ENCODE measurements at places on chromosomes 12 and 14. TPM values are rescaled to one million over a fixed set of nuclear protein-coding genes. Genes with fewer than 3 reads are reported as not detected.
A peak's percentile ranks its signal among the peaks of the same experiment; 100 is the strongest.

GRCh38 chr12:64187370-64187769 lies 34.7 kb downstream of the KICS2 start:
- no peaks in the 10 kb centered on the region for H3K27me3 ChIP-seq
- H3K36me3 ChIP-seq = no peaks in the 10 kb centered on the region
- DNase-seq = no peak
- H3K4me3 ChIP-seq = no peak overlapping the region

- no peaks in the 10 kb centered on the region for H3K36me3 ChIP-seq
- no peaks in the 10 kb centered on the region for H3K27me3 ChIP-seq
- no peak overlapping the region for H3K4me3 ChIP-seq
- H3K27ac ChIP-seq = no peak overlapping the region
- H3K4me1 ChIP-seq = no peaks in the 10 kb centered on the region
- peak; percentile 54 for DNase-seq
Measured at GRCh38 chr12:121697093-121697698, 15.4 kb upstream of the TMEM120B start.

DNA sequence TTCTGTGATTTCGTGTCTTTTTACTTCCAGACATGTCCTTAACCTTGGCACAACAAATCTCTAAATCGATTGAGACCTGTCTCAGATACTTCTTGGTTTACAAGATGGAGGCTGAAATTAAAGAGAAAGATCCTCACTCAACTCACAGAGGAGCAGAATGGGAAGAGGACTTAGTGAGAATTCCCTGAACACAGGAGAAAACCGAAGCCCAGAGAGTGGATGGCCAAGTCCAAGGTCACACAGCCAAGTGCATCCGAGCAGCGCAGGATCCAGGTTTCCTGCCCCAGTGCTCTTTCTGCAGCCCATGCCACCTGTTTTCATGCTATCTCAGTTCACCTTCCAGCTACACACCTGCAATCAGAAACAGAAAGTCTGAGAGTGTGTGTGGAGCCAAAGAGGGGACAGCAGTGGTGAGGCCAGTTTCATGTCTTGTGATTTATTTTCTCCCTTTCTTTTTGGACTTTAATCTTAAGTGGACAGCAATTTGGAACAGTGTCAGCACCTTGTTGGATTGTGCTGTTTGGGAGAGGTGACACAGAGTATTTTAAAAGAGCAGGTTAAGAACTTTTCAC lies 22.9 kb upstream of the TCL1B start:
- no peaks in the 10 kb centered on the region for H3K36me3 ChIP-seq
- no peak for DNase-seq
- H3K27me3 ChIP-seq = no peaks in the 10 kb centered on the region

- peaks cover 18% of the 10 kb centered on the region for H3K4me1 ChIP-seq
- peaks cover 28% of the 10 kb centered on the region for H3K27me3 ChIP-seq
- DNase-seq = no peak
- no peak overlapping the region for H3K27ac ChIP-seq
Measured at GRCh38 chr14:74244115-74244514, 4.9 kb downstream of the VSX2 start.

GRCh38 chr12:124819080-124819479 lies 44.6 kb downstream of the SCARB1 start:
- no peaks in the 10 kb centered on the region for H3K36me3 ChIP-seq
- H3K27me3 ChIP-seq = no peaks in the 10 kb centered on the region
- no peaks in the 10 kb centered on the region for H3K4me1 ChIP-seq
- no peak overlapping the region for H3K4me3 ChIP-seq

DNA sequence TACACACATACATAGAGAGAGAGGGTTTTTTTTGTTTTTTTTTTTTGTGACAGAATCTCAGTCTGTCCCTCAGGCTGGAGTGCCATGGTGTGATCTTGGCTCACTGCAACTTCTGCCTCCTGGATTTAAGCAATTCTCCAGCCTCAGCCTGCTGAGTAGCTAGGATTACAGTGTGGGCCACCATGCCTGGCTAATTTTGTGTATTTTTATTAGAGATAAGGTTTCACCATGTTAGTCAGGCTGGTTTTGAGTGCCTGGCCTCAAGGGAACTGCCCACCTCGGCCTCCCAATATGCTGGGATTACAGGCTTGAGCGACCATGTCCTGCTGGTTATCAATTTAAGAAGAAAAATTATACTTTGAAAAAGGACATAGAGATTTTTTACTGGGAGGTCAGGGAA lies 710.6 kb downstream of the SLC6A15 start:
- no peak overlapping the region for H3K27ac ChIP-seq
- no peak overlapping the region for H3K4me3 ChIP-seq
- H3K4me1 ChIP-seq = no peaks in the 10 kb centered on the region
- H3K36me3 ChIP-seq = no peaks in the 10 kb centered on the region
- no peaks in the 10 kb centered on the region for H3K27me3 ChIP-seq

- no peaks in the 10 kb centered on the region for H3K4me1 ChIP-seq
- no peaks in the 10 kb centered on the region for H3K27me3 ChIP-seq
- no peak overlapping the region for H3K27ac ChIP-seq
- no peak for DNase-seq
- peaks cover 4% of the 10 kb centered on the region for H3K36me3 ChIP-seq
- H3K4me3 ChIP-seq = no peak overlapping the region
Measured at GRCh38 chr14:99534863-99535262, 53.7 kb downstream of the CCNK start.

- no peaks in the 10 kb centered on the region for H3K4me1 ChIP-seq
- no peaks in the 10 kb centered on the region for H3K27me3 ChIP-seq
- no peaks in the 10 kb centered on the region for H3K36me3 ChIP-seq
- peak overlapping the region; percentile 45 for H3K4me3 ChIP-seq
Measured at GRCh38 chr12:130762319-130762675, 46.2 kb upstream of the RIMBP2 start.

- no peaks in the 10 kb centered on the region for H3K27me3 ChIP-seq
- H3K36me3 ChIP-seq = no peaks in the 10 kb centered on the region
- no peak overlapping the region for H3K4me3 ChIP-seq
- DNase-seq = no peak
- no peak overlapping the region for H3K27ac ChIP-seq
Measured at GRCh38 chr12:65606008-65606766, 218.1 kb upstream of the HMGA2 start.

GRCh38 chr12:64673490-64674169 lies 63.3 kb downstream of the RASSF3 start:
- no peak for DNase-seq
- peak overlapping the region; percentile 76 for H3K27ac ChIP-seq
- H3K36me3 ChIP-seq = no peaks in the 10 kb centered on the region
- H3K27me3 ChIP-seq = no peaks in the 10 kb centered on the region

DNA sequence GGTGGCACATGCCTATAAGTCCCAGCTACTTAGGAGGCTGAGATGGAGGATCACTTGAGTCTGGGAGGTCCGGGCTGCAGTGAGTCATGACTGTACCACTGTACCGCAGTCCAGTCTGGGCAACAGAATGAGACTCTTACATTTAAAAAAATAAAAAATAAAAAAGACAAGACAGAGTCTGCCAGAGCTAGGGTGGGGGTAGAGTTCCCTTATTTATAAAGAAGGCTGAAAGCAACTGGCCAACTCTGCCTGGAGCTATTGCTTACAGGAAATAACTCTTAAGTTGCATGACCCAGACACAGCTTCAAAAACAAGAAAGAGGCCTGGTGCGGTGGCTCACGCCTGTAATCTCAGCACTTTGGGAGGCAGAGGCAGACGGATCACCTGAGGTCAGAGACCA lies 31.5 kb downstream of the NUMB start:
- H3K27me3 ChIP-seq = no peaks in the 10 kb centered on the region
- H3K4me1 ChIP-seq = no peaks in the 10 kb centered on the region
- no peak for DNase-seq
- H3K4me3 ChIP-seq = no peak overlapping the region
- no peak overlapping the region for H3K27ac ChIP-seq

GRCh38 chr12:6367969-6368892 lies 7.1 kb downstream of the SCNN1A start:
- no peak for DNase-seq
- H3K4me1 ChIP-seq = no peaks in the 10 kb centered on the region
- no peaks in the 10 kb centered on the region for H3K36me3 ChIP-seq
- H3K27me3 ChIP-seq = no peaks in the 10 kb centered on the region
- H3K4me3 ChIP-seq = no peak overlapping the region

GRCh38 chr14:54769951-54770863 lies 132.4 kb downstream of the GCH1 start:
- no peaks in the 10 kb centered on the region for H3K27me3 ChIP-seq
- no peaks in the 10 kb centered on the region for H3K36me3 ChIP-seq
- H3K4me1 ChIP-seq = peaks cover 15% of the 10 kb centered on the region
- no peak for DNase-seq
- H3K27ac ChIP-seq = no peak overlapping the region

DNA sequence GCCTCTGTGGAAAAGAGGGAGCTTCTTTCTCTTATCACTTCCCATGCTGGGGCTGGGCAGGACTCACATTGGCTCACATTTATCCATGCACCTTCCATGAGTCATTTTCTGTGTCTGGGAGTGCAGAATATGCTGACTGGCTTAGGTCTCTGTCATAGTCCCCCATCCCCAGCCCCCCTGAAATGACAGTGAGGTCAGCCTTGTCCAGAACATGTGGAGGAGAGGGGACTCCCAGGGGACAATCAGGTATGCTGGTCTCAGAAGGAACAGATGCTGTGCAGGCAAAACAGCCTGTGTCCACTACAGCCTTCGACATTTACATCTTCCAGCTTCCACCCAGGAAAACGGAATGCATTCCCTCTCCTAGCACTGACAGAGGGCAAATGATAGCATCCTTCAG lies 35.0 kb downstream of the ADGRD1 start:
- H3K4me1 ChIP-seq = no peaks in the 10 kb centered on the region
- no peak overlapping the region for H3K4me3 ChIP-seq
- no peak for DNase-seq
- H3K27ac ChIP-seq = no peak overlapping the region
- no peaks in the 10 kb centered on the region for H3K36me3 ChIP-seq

- no peaks in the 10 kb centered on the region for H3K27me3 ChIP-seq
- no peak for DNase-seq
- no peak overlapping the region for H3K4me3 ChIP-seq
- no peak overlapping the region for H3K27ac ChIP-seq
Measured at GRCh38 chr14:104593710-104594136, 10.8 kb downstream of the TMEM179 start.

DNA sequence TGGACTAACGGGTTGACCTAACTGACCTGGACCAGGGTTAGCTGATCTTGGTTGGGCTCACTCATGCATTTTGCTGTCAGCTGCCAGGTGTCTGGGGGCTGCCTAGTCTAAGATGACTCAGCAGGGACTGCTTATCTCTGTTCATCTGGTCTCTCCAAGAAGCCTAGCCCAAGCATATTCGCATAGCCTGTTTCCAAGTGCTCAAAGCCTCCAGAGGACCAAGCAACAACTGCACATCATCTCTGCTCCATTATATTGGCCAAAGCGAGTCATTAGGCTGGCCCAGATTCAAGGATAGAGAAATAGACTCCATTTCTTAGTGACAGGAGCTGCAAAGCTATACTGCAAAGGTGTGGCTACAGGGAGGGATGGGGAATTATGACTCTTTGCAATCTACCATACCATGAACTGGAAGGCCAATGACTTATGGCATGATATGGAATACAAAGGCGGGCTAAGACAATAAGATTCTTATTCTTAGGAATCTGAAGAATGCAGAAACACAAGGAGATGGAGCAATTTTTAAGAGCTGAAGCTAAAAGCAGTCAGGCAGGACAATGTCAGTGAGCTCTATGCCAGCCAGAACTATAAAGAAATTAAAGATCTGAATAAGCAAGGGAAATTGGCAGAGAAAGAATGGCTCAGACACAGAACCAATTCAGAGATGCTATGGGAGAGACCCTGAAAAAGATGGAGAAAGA lies 194.6 kb upstream of the FSCB start:
- no peak for DNase-seq
- no peak overlapping the region for H3K27ac ChIP-seq

DNA sequence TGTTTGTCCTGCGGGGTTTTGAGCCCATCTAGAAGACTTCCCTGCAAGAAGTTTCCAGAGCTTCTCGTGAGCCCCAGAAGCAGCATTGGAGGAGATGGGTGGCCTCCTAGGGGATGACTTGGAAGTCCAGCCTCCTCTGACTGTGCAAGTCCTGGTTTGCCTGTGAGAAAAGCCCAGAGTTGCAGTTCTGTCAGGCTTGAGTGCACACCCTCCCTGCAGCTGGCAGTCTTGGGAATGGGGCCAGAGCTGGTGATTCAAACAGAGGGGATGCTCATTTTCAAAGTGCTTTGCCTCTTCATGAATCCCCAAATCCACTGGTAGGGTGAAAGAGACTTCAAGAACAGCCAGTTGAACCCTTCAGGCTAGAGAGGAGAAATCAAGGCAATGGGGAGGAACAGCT lies 3.9 kb upstream of the PPP1R1A start:
- DNase-seq = no peak
- no peak overlapping the region for H3K4me3 ChIP-seq
- peaks cover 7% of the 10 kb centered on the region for H3K27me3 ChIP-seq
- no peak overlapping the region for H3K27ac ChIP-seq
- no peaks in the 10 kb centered on the region for H3K4me1 ChIP-seq
- H3K36me3 ChIP-seq = no peaks in the 10 kb centered on the region

- no peak for DNase-seq
- peak overlapping the region; percentile 86 for H3K27ac ChIP-seq
- H3K4me3 ChIP-seq = peak overlapping the region; percentile 94
- no peaks in the 10 kb centered on the region for H3K36me3 ChIP-seq
- peaks cover 25% of the 10 kb centered on the region for H3K4me1 ChIP-seq
Measured at GRCh38 chr14:23006188-23006534, 3.8 kb downstream of the C14orf93 start.

DNA sequence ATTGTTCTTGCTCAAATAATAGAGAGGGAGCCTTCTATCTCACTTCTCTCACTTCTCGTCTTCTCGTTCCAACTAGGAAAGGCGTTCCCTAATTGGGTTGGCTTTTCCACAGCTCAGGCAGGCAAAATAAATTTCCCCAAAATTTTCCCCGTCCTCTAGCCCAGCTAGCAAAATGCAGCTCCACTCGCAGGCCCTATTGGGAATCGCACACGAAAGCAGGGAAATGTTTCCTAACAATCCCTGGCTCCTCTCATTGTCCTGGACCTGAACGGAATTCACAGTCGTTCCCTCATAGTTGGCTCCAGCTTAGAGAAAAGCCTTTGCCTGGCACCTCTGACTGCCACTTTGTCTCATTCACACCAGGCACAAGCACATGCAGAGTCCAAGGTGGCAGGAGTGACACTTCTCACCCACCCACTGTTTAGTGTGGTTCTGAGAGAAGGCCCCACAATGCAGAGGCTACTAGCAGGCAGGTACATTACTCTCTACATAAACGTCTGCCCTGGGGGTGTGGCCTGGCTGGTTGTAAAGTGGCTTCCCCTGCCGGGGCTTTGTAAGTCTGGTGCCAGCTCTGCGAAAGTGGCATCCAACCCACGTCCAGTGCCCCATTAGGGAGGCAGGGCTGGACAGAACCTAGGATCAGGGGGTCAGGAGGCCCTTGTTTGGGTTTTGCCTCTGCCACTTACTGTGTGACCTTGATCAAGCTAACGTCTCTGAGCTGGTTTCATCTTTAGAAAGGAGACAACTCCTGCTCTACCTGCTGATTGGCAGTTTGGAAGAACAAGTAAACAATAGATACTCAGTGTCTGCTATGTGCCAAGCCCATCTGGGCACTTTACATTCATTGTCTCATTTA lies 4.2 kb downstream of the SERPINA10 start:
- no peaks in the 10 kb centered on the region for H3K27me3 ChIP-seq
- H3K4me1 ChIP-seq = no peaks in the 10 kb centered on the region
- H3K27ac ChIP-seq = no peak overlapping the region
- H3K4me3 ChIP-seq = no peak overlapping the region

- H3K27ac ChIP-seq = no peak overlapping the region
- H3K4me1 ChIP-seq = no peaks in the 10 kb centered on the region
- H3K27me3 ChIP-seq = no peaks in the 10 kb centered on the region
Measured at GRCh38 chr12:43676183-43676813, 82.3 kb downstream of the PUS7L start.

The TMEM132D gene
- total RNA-seq = not detected

The ITGB7 gene
- 410 TPM for total RNA-seq

The GPR132 gene
- 45.2 TPM for total RNA-seq

The CLMN gene
- total RNA-seq = 6.8 TPM

The NAV3 gene
- total RNA-seq = not detected

The PSMC6 gene
- total RNA-seq = 84.8 TPM

The SLCO1B3 gene
- not detected for total RNA-seq

The LTA4H gene
- 70.8 TPM for total RNA-seq

The GLS2 gene
- 10.2 TPM for total RNA-seq

The CTSG gene
- not detected for total RNA-seq

The KLRC2 gene
- total RNA-seq = 6.7 TPM
